ENCODE measurements at places on chromosomes 1 and 21. TPM values are rescaled to one million over a fixed set of nuclear protein-coding genes. Genes with fewer than 3 reads are reported as not detected.

Gene KCNJ9
- not detected for total RNA-seq

Gene SGIP1
- 1.1 TPM for total RNA-seq

Gene HSPA6
- total RNA-seq, result 0.16 TPM

Gene LIN28A
- not detected for total RNA-seq

All from H4 (cell line).